Testis (tissue), 5 donors: ENCODE measurements at places on chromosomes 7 and 10. TPM values are rescaled to one million over a fixed set of nuclear protein-coding genes. Genes with fewer than 3 reads are reported as not detected.

NODAL gene
- 0.43 TPM for total RNA-seq

DNA sequence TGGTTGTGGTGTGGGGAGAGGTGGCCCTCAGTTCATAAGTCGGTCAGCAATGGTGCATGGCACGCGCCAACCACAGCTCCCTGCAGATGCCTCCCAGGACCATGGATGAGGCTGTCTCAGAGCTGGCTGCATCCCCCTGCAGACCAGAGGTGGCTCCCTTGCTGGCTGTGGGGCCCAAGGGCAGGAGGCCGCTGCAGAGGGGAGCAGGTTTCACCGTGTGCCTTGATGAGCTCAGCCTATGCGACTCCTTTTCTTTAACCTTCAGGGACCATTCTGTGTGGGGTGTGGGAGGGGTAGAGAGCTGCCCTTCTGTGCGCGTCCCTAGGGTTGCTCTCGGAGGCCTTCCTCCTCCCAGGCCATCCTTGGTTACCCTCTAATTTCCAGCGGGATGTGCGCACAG lies 152.4 kb downstream of the ACTR3B start:
- H3K4me3 ChIP-seq = no peak overlapping the region
- peak overlapping the region; percentile 23 for H3K27ac ChIP-seq
- peaks cover 30% of the 10 kb centered on the region for H3K4me1 ChIP-seq
- H3K27me3 ChIP-seq = no peaks in the 10 kb centered on the region
- no peaks in the 10 kb centered on the region for H3K36me3 ChIP-seq

LBX1 gene
- not detected for total RNA-seq

HUS1 gene
- 40.3 TPM for total RNA-seq

DNA sequence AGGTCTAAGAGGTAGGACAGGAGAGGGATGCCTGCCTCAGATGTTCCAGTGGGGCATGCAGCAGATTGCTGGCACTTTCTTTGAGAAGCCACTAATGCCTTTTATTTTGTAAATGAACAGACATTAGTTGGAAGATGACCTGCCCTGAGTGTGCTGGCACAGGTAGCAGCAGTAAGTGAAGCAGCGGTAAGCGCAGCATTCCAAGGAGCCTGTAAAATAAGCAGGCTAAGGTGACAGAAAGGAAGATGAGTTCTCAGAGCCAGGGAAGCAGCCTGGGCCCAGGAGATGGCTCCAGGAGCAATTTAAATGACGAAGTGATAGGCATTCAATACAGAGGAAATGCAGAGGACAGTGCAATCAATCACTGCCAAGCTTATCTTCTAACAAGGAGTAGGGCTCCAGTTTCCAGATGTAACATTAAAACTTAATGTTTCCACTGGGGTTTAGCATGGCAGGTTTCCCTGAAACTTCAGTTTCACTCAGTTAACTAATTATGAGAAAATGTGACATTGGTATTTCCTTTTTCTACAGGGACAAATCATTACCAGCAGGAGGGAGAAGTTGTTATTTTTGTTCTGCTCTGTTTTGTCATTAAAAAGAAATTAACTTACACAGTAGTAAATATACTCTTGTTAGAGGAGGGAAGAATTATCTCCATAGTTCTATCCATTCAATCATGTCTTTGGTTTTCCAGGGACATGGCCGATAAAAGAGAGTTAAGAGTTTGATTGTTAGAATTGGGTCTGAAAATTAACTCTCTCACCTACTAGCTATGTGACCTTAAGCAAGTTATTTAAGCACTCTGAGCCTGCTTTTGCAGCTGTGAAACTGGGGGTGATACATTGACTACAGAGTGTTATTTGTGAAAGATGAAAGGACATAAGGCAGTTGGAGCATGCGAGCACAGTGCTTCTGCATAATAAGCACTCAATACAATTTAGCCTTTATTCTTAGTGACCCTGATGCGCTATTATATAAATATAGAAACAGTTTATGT lies 96.6 kb upstream of the PTN start:
- no peaks in the 10 kb centered on the region for H3K27me3 ChIP-seq
- H3K4me1 ChIP-seq = peaks cover 4% of the 10 kb centered on the region
- DNase-seq = no peak
- H3K4me3 ChIP-seq = no peak overlapping the region
- no peak overlapping the region for H3K27ac ChIP-seq

- no peak for DNase-seq
- no peak overlapping the region for H3K27ac ChIP-seq
- H3K4me3 ChIP-seq = no peak overlapping the region
- no peaks in the 10 kb centered on the region for H3K27me3 ChIP-seq
Observed at GRCh38 chr10:122465401-122466040, 4.2 kb downstream of the HTRA1 start.

OR2A12 gene
- 0.06 TPM for total RNA-seq

DNA sequence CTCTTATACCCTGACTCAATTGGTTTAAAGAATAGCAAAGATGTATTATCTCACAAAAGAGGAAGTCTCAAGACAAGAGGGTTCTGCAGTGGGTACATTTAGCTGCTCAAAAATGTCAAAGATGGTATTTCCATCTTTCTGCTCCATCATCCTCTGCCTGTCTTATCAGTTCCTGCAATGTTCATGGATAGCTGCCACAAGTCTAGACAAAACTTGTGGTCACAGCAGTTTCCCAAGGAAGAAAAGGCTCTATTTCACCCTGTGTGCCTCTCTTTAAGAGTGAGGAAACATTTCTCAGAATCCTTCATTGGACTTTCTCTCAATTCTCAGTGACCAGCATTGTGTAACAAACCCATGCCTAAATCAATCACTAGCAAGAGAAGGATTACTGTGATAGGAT lies 634.2 kb upstream of the AUTS2 start:
- no peaks in the 10 kb centered on the region for H3K4me1 ChIP-seq
- H3K27ac ChIP-seq = no peak overlapping the region
- DNase-seq = no peak
- no peaks in the 10 kb centered on the region for H3K27me3 ChIP-seq

GRCh38 chr7:114048386-114049235 lies 129.8 kb upstream of the PPP1R3A start:
- H3K4me1 ChIP-seq = no peaks in the 10 kb centered on the region
- no peak overlapping the region for H3K4me3 ChIP-seq
- DNase-seq = no peak
- H3K36me3 ChIP-seq = no peaks in the 10 kb centered on the region
- H3K27ac ChIP-seq = no peak overlapping the region
- no peaks in the 10 kb centered on the region for H3K27me3 ChIP-seq

- H3K27me3 ChIP-seq = no peaks in the 10 kb centered on the region
- H3K27ac ChIP-seq = no peak overlapping the region
- H3K4me1 ChIP-seq = peaks cover 10% of the 10 kb centered on the region
- peak overlapping the region; percentile 79 for H3K4me3 ChIP-seq
- no peaks in the 10 kb centered on the region for H3K36me3 ChIP-seq
Observed at GRCh38 chr10:46283580-46284285, 3.1 kb upstream of the ANTXRL start.

GRCh38 chr7:86989407-86989806 lies 70.0 kb downstream of the ELAPOR2 start:
- H3K27me3 ChIP-seq = no peaks in the 10 kb centered on the region
- H3K27ac ChIP-seq = no peak overlapping the region
- no peaks in the 10 kb centered on the region for H3K4me1 ChIP-seq
- H3K36me3 ChIP-seq = no peaks in the 10 kb centered on the region
- DNase-seq = no peak

- H3K27me3 ChIP-seq = no peaks in the 10 kb centered on the region
- no peak overlapping the region for H3K27ac ChIP-seq
- no peaks in the 10 kb centered on the region for H3K36me3 ChIP-seq
Observed at GRCh38 chr7:2005786-2006185, 227.0 kb downstream of the MAD1L1 start.

- no peak overlapping the region for H3K4me3 ChIP-seq
- H3K4me1 ChIP-seq = no peaks in the 10 kb centered on the region
- no peak for DNase-seq
- H3K27ac ChIP-seq = no peak overlapping the region
- H3K27me3 ChIP-seq = no peaks in the 10 kb centered on the region
Observed at GRCh38 chr7:84372712-84373111, 178.1 kb upstream of the SEMA3A start.

DNA sequence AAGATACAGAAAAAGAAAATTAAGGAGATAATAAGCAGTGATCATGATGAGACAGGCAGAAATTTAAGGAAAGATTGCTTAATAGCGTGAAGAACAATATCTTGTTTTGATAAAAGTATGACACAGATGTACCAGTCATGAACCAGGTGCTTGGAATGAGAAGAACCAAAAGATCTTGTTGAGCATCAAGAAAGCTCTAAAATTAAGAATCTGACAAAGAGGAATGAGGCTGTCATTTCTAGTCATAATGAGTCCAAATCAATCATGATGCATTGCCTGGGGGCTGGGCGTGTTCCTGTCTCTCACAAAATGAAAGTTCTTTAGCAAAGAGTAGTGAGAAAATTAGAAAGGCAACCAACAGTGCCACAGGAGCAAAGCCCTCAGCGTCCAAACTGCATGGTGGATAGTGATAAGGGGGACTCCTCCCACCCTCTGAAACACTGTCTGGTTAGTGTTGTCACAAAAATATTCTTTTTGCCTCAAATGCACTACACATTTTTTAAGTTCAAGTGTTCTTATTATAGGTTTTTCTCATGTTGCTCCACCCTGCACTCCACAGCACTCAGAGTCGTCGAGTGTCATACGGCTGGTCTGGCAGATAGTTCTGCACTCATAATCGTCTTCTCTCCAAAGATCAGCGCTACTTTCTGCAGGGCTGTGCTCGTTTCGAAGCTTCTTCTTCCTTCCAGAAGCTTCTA lies 439.6 kb downstream of the TNS3 start:
- H3K36me3 ChIP-seq = no peaks in the 10 kb centered on the region
- H3K4me3 ChIP-seq = no peak overlapping the region
- H3K4me1 ChIP-seq = peaks cover 3% of the 10 kb centered on the region
- no peak for DNase-seq
- H3K27ac ChIP-seq = no peak overlapping the region
